ENCODE measurements at places on chromosomes 1 and 21. TPM values are rescaled to one million over a fixed set of nuclear protein-coding genes. Genes with fewer than 3 reads are reported as not detected.

Gene KRTAP10-2
- total RNA-seq: not detected

Gene KCNA2
- 0.49 TPM for total RNA-seq

Gene SPRR3
- total RNA-seq: not detected

Gene GPR25
- not detected for total RNA-seq

Gene FASLG
- 0.54 TPM for total RNA-seq

Gene EFNA1
- total RNA-seq: 177 TPM

Gene B3GALNT2
- 22.0 TPM for total RNA-seq

Gene SLAMF1
- 1.9 TPM for total RNA-seq

Gene LELP1
- not detected for total RNA-seq

Gene LRRC7
- not detected for total RNA-seq

Gene CRNN
- total RNA-seq: not detected

Gene DPYD
- total RNA-seq: 73.6 TPM

Gene MAB21L3
- total RNA-seq: 0.51 TPM

Gene OR2T6
- not detected for total RNA-seq

Gene AGT
- total RNA-seq: 1.1 TPM

Gene ERICH3
- 3.6 TPM for total RNA-seq

Gene HNRNPCL2
- total RNA-seq: not detected

Gene DENND1B
- 39.1 TPM for total RNA-seq

Gene CRYAA
- not detected for total RNA-seq

Gene PLPPR4
- total RNA-seq: 2.6 TPM

Gene RAB25
- 75.0 TPM for total RNA-seq

Gene AHCYL1
- total RNA-seq: 59.9 TPM

Gene HSD11B1
- total RNA-seq: 12.3 TPM

Gene SPATA1
- not detected for total RNA-seq

Gene BACE2
- 25.1 TPM for total RNA-seq

Gene ADGRL4
- 12.5 TPM for total RNA-seq

Gene PDPN
- total RNA-seq: 50.8 TPM

Gene FBXO42
- total RNA-seq: 27.5 TPM

Gene OR2T29
- not detected for total RNA-seq

Gene PLEKHA6
- 5.2 TPM for total RNA-seq

Gene ASCL5
- not detected for total RNA-seq

Gene WDR64
- not detected for total RNA-seq

Gene OR2T35
- not detected for total RNA-seq

Gene VWA5B1
- total RNA-seq: 0.46 TPM

Gene KLHDC9
- 12.3 TPM for total RNA-seq
